ENCODE measurements at places on chromosomes 4 and X. TPM values are rescaled to one million over a fixed set of nuclear protein-coding genes. Genes with fewer than 3 reads are reported as not detected.

DNA sequence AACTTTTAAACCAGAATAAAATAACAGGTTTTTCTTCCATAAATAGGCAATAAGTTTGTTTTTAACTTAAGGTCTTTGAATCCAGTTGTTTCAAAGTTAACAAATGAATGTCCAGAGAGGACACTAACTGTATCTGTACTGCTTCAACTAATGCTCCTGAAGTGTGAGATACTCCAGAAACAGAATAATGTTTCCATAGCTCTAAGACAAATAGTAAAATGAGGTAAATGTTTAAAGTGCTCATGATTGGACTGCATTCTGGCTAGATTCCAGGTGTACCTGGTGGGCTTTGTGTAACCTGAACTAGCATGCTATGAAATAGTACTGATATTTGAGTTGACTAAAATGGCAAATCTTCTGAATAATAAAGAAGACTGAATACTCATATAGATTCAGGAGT is 51.7 kb downstream of the METTL14 start:
- no peak for DNase-seq

DNA sequence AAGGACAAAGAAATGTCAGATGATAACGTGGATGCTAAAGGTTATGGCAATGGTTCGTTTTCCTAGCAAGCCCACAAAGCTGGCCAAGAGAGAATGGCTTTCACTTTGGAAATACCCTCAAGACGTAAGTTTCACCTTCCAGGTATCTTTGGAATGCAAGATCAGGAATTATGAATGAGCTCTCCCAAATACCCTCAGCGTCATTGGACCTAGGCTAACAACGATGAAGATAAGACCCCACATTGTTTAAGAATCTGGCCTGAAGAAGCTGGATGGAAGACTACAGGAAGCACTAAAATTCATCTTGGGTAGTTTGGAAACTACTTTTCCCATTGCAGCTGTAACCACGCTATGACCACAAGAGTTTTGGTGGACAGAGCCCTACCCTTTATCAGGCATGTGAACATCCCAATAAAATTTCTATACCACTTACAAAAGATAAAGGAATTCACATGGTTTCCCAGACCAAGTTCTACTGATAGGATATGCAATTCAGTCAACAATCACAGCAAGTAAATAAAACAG is 111.9 kb downstream of the KDR start:
- DNase-seq: no peak

- no peak for DNase-seq
Observed at GRCh38 chr4:147327322-147327721, 153.6 kb upstream of the EDNRA start.

- DNase-seq: no peak
Observed at GRCh38 chrX:72037601-72038000, 94.1 kb downstream of the RTL5 start.

- DNase-seq: peak; percentile 14
Observed at GRCh38 chr4:158599150-158599549, 72.5 kb downstream of the C4orf46 start.

DNA sequence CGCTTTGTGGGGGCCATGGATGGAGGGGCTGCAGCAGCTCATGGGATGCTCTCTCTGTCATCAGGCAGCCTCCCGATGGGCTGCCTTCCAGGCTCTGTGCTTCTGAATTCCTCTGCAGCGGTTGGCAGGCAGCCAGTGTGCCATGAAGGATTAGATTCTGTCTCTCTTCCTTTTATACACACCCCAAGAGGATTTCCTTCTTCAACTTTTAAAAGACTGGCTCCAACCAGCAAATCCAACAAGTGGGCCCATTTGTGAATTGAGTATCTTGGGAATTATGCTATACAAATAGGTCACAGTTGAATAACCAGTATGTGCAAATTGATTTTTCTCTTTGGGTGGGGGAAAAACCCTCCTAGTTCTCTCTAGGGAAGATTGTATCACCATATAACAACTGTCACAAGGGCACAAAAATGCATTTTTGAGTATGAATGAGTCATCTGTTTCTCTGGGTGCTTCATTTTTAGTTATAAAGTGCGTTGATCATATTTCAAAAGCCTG is 96.8 kb upstream of the FAT1 start:
- DNase-seq: peak; percentile 94

DNA sequence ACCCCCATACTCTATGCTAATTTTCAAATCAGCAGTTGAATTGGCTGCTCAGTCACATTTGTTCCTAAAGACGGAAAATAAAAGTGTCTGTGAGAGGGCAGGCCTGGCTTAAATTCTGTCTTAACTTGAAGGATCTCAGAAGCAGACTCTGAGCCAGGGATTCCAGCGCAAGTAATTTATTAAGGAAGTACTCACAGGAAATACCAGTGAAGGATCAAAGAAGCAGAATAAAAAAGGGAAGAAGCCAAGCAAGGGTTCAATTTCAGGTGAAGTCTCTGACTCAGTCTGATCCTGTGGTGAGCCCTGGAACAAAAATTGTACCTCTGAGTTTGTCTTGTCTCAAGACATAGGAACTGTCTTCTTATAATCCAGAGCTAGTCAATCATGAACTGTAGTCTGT is 52.2 kb downstream of the IL1RAPL1 start:
- peak; percentile 11 for DNase-seq

GRCh38 chr4:108030332-108030731 is 40.6 kb downstream of the HADH start:
- peak; percentile 82 for DNase-seq

GRCh38 chrX:124030520-124030919 is 69.0 kb downstream of the STAG2 start:
- no peak for DNase-seq

TLR6 gene
- total RNA-seq: 1.9 TPM

TRMT44 gene
- total RNA-seq: 27.5 TPM

ENAM gene
- 1.7 TPM for total RNA-seq

PCYT1B gene
- 1.3 TPM for total RNA-seq

Data from tongue (tissue), 3 donors.